Central memory CD4-positive, alpha-beta T cell (primary cell): ENCODE measurements at places on chromosomes 5 and 9.

DNA sequence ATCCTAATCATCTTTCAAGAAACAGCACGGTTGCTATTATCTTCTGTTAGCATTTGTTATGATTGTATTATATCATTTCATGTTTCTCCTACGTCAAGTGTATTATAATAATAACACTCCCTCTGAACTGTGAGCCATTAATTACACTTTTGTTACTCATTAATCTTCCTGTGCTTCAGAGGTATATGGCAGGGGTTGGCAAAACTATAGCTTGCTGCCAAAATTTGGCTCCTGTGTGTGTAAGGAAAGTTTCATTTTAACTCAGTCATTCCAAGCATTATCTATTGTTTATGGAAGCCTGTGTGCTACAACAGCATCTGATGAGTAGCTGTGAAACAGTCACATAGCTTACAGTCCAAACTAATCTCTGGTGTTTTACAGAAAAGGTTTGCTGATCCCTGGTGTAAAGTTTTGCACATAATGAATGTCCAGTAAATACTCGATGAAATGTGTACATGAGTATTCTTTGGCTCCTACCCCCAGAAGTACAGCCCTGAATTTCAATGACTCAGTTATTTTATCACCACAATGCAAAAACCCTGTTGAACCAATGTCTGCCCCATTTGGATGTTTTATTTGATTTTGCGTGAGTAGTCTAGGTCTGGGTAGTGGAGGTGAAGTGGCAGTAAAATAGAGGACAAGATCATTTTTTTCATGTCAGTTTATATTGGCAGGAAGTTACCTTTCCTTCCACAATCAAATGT is 648.2 kb downstream of the MAT2B start:
- DNase-seq = no peak

DNA sequence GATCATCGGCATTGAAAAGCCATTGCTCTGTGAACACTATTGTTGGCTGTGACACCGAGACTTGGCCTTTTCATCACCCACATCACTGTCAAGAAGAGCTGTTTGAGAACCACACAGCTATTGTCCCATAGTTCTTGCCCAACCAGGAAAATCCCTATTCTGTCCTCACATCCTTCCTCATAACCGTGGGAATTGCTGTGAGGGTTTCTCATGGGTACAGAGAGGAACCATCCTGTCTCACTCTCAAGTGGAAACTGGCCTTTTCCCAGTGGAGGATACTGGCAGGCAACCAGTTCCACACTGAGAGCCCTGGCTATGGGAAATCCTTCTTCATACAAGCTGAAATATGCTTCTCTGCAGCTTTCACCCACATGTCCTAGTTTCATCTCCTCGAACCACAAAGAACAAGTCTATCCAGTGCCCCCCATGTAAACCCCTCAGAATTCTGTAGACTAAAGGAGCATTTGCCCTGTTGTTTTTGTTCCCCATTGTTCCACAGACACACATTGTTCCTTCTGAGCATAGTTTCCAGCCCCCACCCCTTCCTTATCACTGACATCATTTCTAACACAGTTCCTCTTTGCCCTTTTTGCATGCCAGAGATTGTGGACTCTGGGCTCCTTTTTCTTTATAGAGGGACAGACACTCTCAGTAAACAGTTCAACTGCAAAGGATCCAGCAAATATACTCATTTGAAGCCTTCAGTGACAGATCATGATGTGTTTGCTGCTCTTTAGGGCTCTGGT is 57.8 kb upstream of the C5orf46 start:
- no peak for DNase-seq

DNA sequence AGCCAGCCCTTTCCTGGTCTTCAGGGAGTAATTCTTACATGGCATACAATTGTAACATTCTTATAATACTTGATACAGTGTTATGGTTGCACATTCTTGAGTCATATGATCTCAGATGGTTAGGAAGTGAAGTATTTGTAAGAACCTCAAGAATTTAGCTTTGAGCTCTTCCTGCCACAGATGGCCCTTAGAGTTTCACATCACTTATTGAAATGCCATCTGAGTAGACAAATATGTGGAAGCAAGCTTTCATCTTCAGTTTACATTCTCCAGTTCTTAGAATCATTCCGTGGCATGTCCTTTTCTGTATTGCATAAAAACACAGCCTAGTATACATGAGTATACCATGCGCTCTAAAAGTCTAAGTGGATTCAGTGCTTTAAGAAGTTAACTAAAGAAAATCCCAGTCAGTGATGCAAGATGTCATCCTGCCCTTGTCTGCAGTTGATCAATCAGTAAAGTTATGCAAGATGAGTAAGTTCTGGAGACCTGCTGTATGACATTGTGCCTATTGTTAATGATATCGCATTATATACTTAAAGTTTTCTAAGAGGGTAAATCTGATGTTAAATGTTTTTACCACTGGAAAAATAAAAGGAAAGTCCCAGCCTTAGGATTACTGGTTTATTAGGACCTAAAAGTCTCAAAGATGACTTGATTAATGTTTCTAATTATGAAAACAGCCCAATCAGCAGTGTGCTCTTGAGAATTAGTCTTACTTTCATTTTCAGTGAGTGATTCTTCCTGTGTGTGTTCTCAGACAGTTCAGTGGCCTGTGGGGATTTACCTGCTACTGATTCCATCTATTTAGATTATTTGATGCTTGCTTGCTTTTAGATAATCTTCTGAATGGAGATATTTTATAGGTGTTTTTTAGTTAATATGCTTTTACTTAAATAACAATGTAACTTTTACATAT is 29.4 kb downstream of the RHOBTB3 start:
- peak; percentile 23 for DNase-seq

- DNase-seq = no peak
Measured at GRCh38 chr9:15696979-15697378, 144.1 kb downstream of the CCDC171 start.

GRCh38 chr9:133592731-133593409 is 16.3 kb downstream of the FAM163B start:
- no peak for DNase-seq

DNA sequence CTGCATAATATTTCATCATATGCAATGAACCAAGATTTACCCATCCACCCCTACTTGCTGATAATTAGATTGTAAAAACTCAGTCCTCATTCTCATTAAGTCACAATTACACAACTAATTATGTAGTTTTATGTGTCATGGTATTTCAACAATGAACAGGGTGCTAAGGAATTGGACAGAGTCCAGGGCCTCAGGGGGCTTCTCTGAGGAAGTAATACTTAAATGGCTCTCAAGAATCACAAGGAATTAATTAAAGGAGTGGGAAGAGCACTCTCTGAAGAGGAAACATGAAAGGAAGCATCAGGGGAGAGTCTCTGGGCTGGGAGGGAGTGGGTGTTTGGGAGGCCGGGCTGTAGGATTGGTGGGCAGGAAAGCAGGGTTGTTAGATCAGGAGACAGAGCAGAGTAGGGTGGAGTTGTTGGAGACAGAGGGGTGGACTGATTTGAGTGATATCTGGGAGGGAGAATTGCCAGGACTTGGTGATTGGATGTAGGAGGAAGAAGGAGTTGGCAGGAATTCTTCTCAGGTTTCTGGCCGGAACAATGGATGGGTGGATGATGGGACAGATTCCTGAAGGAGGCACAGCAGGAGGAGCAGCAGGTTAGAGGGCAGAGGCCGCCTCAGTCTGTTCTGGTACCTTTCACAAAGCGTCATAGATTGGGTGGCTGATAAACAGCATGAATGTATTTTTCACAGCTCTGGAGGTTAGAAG is 23.0 kb upstream of the NSG2 start:
- no peak for DNase-seq

- DNase-seq = peak; percentile 18
Measured at GRCh38 chr5:38809388-38810359, 36.1 kb upstream of the OSMR start.

- DNase-seq = no peak
Measured at GRCh38 chr5:4518903-4519672, 621.0 kb upstream of the ADAMTS16 start.

DNA sequence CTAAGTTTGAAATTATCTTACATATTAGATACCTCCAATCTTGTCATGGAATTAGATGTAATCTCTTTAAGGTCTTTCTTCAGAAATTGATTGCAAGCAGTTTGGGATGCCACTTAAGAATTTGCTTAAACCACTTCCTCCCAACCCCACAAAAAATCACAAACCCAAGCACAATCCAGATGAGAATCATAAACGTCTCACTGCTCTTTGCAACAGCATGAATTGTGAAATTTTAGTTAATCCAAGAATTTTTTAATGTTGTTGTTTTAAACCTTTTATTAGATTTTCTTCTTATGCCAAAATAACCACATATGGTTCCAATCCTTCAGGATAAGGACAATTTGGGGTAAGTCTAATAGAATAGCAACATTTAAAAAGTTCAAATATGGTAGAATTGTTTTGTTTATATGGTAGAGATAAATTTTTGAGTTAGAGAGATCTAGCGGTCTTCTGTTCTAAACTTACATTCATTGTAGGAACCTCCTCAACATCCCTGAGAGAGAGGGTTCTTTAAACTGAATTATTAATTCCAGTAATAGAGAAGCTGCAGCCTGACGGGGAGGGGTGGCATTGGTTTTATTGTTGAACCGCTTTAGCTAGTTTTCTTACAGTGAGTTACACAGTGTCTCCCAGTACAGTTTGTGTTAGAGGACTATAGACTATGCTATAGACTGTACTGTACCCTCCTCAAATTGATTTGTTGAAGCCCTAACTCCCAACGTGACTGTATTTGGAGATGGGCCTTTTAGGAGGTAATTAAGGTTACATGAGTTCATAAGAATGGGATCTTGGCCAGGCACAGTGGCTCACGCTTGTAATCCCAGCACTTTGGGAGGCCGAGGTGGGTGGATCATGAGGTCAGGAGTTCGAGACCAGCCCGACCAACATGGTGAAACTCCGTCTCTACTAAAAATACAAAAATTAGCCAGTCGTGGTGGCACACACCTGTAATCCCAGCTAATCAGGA is 24.8 kb upstream of the IL6ST start:
- peak; percentile 1 for DNase-seq

GRCh38 chr5:79840084-79840990 is 150.7 kb downstream of the CMYA5 start:
- DNase-seq = no peak

GRCh38 chr5:80481019-80481893 is 6.6 kb upstream of the FAM151B start:
- DNase-seq = no peak

- no peak for DNase-seq
Measured at GRCh38 chr9:119179701-119180100, 189.5 kb downstream of the BRINP1 start.

DNA sequence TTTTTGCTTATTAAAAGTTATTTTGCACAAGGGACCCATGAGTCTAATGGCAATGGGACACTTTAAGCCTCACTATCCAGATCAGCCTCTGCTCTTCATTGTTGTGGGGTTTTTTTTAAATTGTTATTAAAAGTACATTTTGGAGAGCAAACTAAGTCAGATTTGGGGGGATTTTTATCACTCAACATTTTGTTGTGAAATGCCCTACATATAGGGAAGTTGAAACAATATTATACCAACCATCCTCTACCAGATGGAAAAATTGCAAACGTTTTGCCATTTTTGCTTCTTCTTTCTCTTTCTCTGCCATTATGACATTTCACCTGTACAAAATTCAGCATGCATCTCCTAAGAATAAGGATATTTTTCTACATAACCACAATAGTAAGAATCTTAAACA is 75.3 kb downstream of the SLC1A3 start:
- no peak for DNase-seq

- no peak for DNase-seq
Measured at GRCh38 chr9:114416290-114416689, 28.5 kb upstream of the AKNA start.

- DNase-seq = no peak
Measured at GRCh38 chr5:39640552-39640951, 215.8 kb upstream of the DAB2 start.

GRCh38 chr5:138716456-138716924 is 36.7 kb upstream of the CTNNA1 start:
- DNase-seq = no peak

DNA sequence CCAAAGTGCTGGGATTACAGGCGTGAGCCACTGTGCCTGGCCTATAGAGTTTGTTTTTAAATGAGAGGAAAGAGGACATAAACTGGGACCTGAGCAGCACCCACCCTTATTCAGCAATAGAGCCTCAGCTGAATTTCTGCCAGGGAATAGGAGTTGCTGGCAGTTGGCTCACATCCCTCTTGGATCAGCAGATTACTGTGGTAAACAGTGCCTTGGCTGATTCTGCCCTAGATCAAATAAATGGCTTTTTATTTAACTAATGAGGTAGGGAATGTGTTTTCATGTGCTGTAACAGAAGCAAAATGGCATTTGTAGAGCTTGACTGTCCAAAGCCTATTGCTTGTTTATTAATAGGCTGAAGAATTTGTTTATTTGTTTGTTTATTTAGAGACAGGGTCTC is 2.1 kb downstream of the ARHGEF37 start:
- no peak for DNase-seq

DNA sequence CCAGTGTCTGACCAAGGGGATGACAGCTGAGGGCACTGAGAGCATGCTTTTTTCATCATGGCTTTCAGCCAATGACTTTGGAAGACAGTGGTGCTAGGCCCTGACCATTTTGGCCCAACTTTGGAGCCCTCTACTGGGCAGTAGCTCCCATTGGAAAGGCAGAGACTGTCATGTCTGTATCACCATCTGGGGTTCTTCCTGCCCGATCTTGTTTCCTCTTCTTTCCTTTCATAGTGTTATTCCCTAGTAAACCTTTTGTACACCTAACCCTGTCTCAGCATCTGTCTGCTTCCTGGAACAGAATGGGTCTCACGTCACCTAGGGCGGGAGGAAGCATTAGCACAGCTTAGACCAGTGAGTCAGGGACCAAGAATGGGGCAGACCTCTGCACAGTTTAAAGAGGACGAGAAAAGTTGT is 97.4 kb upstream of the MAST4 start:
- DNase-seq = no peak

- DNase-seq = no peak
Measured at GRCh38 chr5:109410389-109411148, 795 bp upstream of the PJA2 start.

- DNase-seq = no peak
Measured at GRCh38 chr9:128125580-128126354, 1.8 kb downstream of the PTGES2 start.

DNA sequence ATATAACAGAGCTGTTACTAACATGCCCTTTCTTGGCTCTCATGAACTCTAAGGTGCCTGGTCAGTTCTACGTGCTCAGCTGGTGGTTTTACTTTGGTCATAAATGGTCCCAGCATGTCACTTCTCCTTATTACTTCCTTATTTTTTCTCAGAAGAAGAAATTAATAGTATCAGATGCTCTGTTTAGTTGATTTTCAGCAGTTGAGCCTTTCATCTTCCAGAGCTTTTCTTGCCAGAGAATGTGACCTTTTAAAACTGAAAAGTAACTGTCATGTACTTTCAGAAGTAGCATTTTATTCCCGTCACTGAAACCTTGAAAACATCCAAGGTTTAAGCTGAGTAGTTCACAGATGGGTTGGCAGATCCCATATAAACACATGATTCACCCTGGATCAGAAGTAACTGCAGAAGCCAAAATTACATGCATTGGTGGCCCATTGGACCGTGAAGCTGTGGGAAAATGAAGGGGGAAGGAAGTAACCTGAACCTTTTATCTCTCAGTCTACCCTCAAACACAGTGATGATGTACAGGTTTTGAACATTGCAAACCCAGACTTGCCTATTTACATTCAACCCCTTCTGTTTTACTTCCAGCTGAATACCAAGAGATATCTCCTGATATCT is 50.5 kb downstream of the HACD4 start:
- DNase-seq = no peak

GRCh38 chr9:17623965-17624364 is 45.1 kb downstream of the SH3GL2 start:
- DNase-seq = no peak
